ENCODE measurements at places on chromosomes 5 and 9. TPM values are rescaled to one million over a fixed set of nuclear protein-coding genes. Genes with fewer than 3 reads are reported as not detected.

Gene PCDHGA12
- not detected for total RNA-seq

DNA sequence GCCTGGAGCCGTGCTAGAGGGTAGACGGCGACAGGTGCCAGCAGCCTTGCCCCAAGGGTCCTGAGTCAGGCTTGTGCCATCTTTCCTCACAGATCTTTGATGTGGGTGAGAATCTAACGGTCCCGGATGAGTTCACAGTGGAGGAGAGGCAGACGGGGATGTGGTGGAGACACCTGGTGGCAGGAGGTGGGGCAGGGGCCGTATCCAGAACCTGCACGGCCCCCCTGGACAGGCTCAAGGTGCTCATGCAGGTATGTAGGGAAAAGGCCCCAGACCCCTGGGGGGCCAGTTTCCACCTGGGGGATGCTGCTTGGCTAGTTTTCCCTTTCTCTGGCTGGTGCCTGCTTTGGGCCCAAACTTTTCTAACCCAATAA is 24.0 kb downstream of the PTGES2 start:
- H3K4me3 ChIP-seq: no peak overlapping the region
- peaks cover 49% of the 10 kb centered on the region for H3K4me1 ChIP-seq
- peak; percentile 68 for DNase-seq
- no peaks in the 10 kb centered on the region for H3K27me3 ChIP-seq

GRCh38 chr5:2886531-2886930 is 135.1 kb upstream of the IRX2 start:
- H3K4me3 ChIP-seq: no peak overlapping the region
- H3K4me1 ChIP-seq: no peaks in the 10 kb centered on the region
- no peak overlapping the region for H3K27ac ChIP-seq
- H3K27me3 ChIP-seq: no peaks in the 10 kb centered on the region
- H3K36me3 ChIP-seq: no peaks in the 10 kb centered on the region
- no peak for DNase-seq

GRCh38 chr5:66796305-66797292 is 200.4 kb downstream of the MAST4 start:
- H3K36me3 ChIP-seq: no peaks in the 10 kb centered on the region
- H3K27me3 ChIP-seq: peaks cover 27% of the 10 kb centered on the region
- DNase-seq: no peak
- no peaks in the 10 kb centered on the region for H3K4me1 ChIP-seq

GRCh38 chr9:6922680-6923079 is 164.9 kb downstream of the KDM4C start:
- H3K27me3 ChIP-seq: no peaks in the 10 kb centered on the region
- no peak overlapping the region for H3K27ac ChIP-seq
- H3K4me1 ChIP-seq: peaks cover 53% of the 10 kb centered on the region
- no peak overlapping the region for H3K4me3 ChIP-seq

Gene LCN10
- 2.6 TPM for total RNA-seq

- DNase-seq: no peak
- peaks cover 5% of the 10 kb centered on the region for H3K27me3 ChIP-seq
- H3K4me3 ChIP-seq: no peak overlapping the region
- no peaks in the 10 kb centered on the region for H3K36me3 ChIP-seq
- no peak overlapping the region for H3K27ac ChIP-seq
Measured at GRCh38 chr9:88796947-88797346, 194.3 kb upstream of the S1PR3 start.

DNA sequence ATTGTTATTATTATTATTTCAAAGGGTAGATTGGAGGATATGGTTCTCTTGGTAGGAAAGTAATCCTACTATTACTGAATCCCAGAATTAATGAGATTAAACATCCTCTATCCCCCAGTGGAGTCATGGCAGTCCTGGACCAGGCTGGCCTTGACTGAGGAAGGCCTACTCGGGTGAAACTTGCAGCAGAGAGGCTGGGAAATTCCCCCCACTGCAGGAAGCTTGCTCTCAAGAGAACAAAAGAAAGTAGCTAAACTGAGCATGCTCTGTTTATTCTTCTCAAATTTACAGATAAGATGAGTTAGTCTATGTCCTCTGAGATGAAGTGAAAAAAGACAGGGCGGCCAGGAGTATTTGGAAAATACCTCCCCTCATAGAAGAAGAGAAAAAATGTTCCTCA is 233.9 kb upstream of the RPS23 start:
- H3K27me3 ChIP-seq: no peaks in the 10 kb centered on the region
- H3K27ac ChIP-seq: no peak overlapping the region
- DNase-seq: peak; percentile 31
- H3K36me3 ChIP-seq: no peaks in the 10 kb centered on the region
- H3K4me3 ChIP-seq: no peak overlapping the region
- H3K4me1 ChIP-seq: peaks cover 3% of the 10 kb centered on the region

- H3K27ac ChIP-seq: no peak overlapping the region
- DNase-seq: no peak
- peaks cover 1% of the 10 kb centered on the region for H3K27me3 ChIP-seq
- no peaks in the 10 kb centered on the region for H3K36me3 ChIP-seq
Measured at GRCh38 chr5:179222246-179223017, 122.8 kb downstream of the ADAMTS2 start.

DNA sequence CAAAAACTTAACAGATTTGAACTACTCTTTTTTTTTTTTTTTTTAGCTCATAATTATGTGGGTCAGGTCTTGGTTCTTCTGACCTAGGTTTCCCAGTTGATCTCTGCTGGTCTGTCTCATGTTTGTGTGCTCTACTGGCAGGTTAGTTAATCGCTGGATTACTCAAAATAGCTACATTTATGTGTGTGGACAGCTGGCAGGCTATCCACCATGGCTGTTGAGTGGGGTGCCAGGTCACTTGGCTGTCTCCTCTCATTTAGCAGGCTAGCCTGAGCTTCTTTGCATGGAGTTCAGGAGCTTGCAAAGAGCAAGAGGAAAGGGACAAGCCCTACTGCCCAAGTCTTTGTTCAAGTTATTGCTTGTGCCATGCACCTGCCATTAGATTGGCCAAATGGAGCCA is 9.3 kb downstream of the ADCY2 start:
- peaks cover 2% of the 10 kb centered on the region for H3K27me3 ChIP-seq
- H3K4me1 ChIP-seq: no peaks in the 10 kb centered on the region
- DNase-seq: no peak
- H3K36me3 ChIP-seq: no peaks in the 10 kb centered on the region
- H3K27ac ChIP-seq: no peak overlapping the region

Gene TMEM252
- total RNA-seq: not detected

DNA sequence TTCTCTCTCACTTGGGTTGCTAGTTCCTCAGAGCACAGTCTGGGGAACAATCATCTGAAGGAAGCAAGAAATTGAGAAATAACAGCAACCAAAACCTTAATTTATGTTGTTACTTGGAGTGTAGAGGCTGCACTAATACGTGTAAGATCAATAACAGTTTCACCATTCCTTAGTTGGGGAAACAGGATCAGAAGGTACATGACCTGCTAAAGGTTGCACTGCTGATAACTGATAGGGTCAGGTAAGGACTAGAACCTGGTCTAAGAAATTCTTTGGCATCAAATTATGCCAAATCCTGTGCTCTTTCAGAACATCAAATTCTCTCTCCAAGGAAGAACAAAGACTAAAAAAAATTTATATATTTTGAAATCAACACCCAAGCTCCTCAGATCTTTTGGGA is 278.6 kb upstream of the C9orf72 start:
- no peaks in the 10 kb centered on the region for H3K4me1 ChIP-seq
- peaks cover 6% of the 10 kb centered on the region for H3K27me3 ChIP-seq
- H3K27ac ChIP-seq: no peak overlapping the region
- H3K4me3 ChIP-seq: no peak overlapping the region
- H3K36me3 ChIP-seq: no peaks in the 10 kb centered on the region
- DNase-seq: no peak

GRCh38 chr5:171757853-171758535 is 27.6 kb upstream of the SMIM23 start:
- H3K36me3 ChIP-seq: no peaks in the 10 kb centered on the region
- no peaks in the 10 kb centered on the region for H3K4me1 ChIP-seq
- no peaks in the 10 kb centered on the region for H3K27me3 ChIP-seq
- no peak overlapping the region for H3K27ac ChIP-seq
- DNase-seq: no peak
- no peak overlapping the region for H3K4me3 ChIP-seq

DNA sequence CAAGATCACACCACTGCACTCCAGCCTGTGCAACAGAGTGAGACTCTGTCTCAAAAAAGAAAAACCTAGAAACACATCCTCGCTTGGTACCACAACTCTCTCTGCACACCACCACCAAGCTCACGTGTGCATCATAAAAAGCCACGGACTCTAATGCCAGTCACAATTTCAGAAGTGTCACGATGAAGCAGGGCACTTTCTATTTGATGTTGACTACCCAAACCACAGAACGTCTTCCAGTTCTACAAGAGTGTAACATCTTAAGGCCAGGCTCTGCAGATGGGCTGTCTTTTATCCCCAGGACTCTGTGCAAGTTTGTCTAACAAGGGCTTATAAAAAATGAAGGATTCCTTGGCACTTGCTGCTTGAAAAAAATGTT is 22.9 kb downstream of the GFPT2 start:
- peaks cover 2% of the 10 kb centered on the region for H3K4me1 ChIP-seq
- peaks cover 16% of the 10 kb centered on the region for H3K27me3 ChIP-seq
- no peak for DNase-seq
- H3K27ac ChIP-seq: no peak overlapping the region

- H3K27ac ChIP-seq: no peak overlapping the region
- H3K4me3 ChIP-seq: peak overlapping the region; percentile 2
- peaks cover 8% of the 10 kb centered on the region for H3K27me3 ChIP-seq
- peak; percentile 49 for DNase-seq
Measured at GRCh38 chr5:153352685-153353219, 137.7 kb upstream of the GRIA1 start.

GRCh38 chr5:90968319-90968718 is 409.7 kb downstream of the ADGRV1 start:
- no peak for DNase-seq
- H3K36me3 ChIP-seq: no peaks in the 10 kb centered on the region
- H3K27ac ChIP-seq: no peak overlapping the region
- no peak overlapping the region for H3K4me3 ChIP-seq

DNA sequence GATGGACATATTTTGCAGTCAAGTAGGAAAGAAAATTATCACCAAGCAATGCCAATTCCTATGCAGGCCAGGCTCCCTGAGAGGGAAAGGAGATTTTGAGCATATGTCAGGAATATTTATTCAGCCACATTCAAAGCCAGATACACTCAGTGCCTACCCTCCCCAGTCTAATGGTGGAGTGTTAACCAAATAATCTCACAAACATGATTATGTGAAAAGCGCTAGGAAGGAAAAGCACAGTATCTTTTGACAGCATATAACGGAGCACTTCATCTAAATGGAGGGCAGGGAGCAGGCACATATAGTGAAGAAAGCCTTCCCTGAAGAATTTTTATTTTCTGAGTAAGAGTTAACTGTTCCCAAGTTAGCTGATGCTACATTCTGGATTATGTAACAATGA is 80.3 kb upstream of the SLC30A5 start:
- no peak overlapping the region for H3K4me3 ChIP-seq
- no peak for DNase-seq
- peaks cover 7% of the 10 kb centered on the region for H3K27me3 ChIP-seq
- no peaks in the 10 kb centered on the region for H3K4me1 ChIP-seq

- H3K4me3 ChIP-seq: peak overlapping the region; percentile 3
- peak; percentile 44 for DNase-seq
- H3K27me3 ChIP-seq: no peaks in the 10 kb centered on the region
- H3K4me1 ChIP-seq: peaks cover 51% of the 10 kb centered on the region
Measured at GRCh38 chr5:50593681-50594080, 72.8 kb upstream of the PARP8 start.

GRCh38 chr9:135299651-135300345 is 179.8 kb upstream of the PPP1R26 start:
- no peak for DNase-seq
- no peak overlapping the region for H3K4me3 ChIP-seq
- H3K27me3 ChIP-seq: peaks cover 5% of the 10 kb centered on the region
- no peak overlapping the region for H3K27ac ChIP-seq
- H3K4me1 ChIP-seq: no peaks in the 10 kb centered on the region

Gene DNAJB5
- total RNA-seq: 16.4 TPM

Gene KCNV2
- total RNA-seq: not detected

GRCh38 chr9:76662476-76663281 is 101.6 kb upstream of the PCA3 start:
- peaks cover 5% of the 10 kb centered on the region for H3K27me3 ChIP-seq
- H3K4me3 ChIP-seq: no peak overlapping the region
- no peak overlapping the region for H3K27ac ChIP-seq
- peaks cover 10% of the 10 kb centered on the region for H3K4me1 ChIP-seq
- no peaks in the 10 kb centered on the region for H3K36me3 ChIP-seq

Gene CETN3
- 46.1 TPM for total RNA-seq

DNA sequence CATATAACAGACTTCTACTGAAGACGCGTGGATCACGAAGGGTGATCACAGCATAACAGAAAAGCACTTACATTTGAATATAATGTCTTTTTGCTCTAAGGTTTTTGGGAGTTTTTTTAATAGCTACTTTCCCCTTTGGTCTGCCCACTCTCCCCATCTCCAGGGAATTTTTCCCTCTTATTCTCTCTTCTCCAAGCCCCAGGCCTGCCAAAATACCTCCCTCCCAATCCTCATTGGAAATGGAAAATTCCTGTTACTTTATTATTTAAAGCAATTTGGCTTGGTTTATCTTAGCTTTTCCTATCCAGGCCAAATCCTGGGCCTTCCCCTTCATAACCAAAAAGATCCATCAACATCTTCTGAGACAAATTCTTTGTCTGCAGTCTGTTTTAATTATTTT is 22.3 kb upstream of the SSBP2 start:
- H3K4me3 ChIP-seq: no peak overlapping the region
- H3K27ac ChIP-seq: no peak overlapping the region
- no peak for DNase-seq
- H3K36me3 ChIP-seq: no peaks in the 10 kb centered on the region
- H3K27me3 ChIP-seq: no peaks in the 10 kb centered on the region
- peaks cover 2% of the 10 kb centered on the region for H3K4me1 ChIP-seq

- no peak overlapping the region for H3K27ac ChIP-seq
- no peak for DNase-seq
- H3K4me3 ChIP-seq: no peak overlapping the region
Measured at GRCh38 chr5:88940713-88941112, 57.7 kb upstream of the MEF2C start.
